GM23248 (cell line): ENCODE measurements at places on chromosomes 4 and X. TPM values are rescaled to one million over a fixed set of nuclear protein-coding genes. Genes with fewer than 3 reads are reported as not detected.

Gene HHIP
- under 0.01 TPM in 1 of 2 replicates, not detected in the other for total RNA-seq

Gene LNX1
- 9.4 and 10.9 TPM in 2 replicates for total RNA-seq

Gene LPAR4
- total RNA-seq, result not detected in 2 replicates

Gene EMCN
- 0.13 and 0.22 TPM in 2 replicates for total RNA-seq

Gene ADGRG2
- under 0.01 TPM in 1 of 2 replicates, not detected in the other for total RNA-seq
